ENCODE measurements at places on chromosomes 3 and 15.

DNA sequence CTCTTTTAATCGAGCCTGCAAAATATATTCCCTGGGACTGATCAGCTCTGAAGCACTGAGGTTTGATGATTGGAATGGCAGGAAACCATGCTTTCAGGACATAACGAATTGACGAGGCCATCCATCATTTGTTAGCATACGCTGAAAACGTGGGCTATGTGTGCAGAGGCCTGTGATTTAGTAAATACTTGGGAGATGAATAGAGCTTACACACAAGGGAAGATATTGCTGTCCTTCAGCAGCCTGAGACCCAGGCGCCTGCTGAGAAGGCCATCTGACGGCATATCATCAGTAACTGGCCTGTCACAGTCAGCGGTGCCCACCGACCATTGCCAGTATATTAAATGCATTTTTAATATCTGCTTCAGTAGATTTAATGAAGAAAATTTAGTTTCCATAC is 16.2 kb downstream of the CDIN1 start:
- DNase-seq: no peak

DNA sequence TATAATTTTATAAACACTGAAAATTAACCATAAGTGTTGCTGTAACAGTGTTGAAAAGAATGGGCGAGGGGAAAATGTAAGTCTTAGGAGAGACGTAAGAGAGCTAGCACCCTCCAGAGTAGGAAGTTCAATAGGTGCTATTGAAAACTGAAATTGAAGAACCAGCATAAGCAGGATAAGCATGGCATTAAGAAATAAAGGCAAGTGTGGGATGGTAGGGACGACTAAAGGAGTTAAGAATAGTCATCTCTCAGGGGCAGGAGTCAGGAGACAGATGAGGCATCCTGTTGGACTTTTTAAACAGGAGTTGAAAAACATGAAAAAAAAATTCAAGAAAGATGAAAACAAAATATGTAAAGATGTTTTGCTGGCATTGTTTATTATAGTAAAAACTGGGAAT is 43.5 kb downstream of the ABHD2 start:
- no peak for DNase-seq

GRCh38 chr15:73870700-73871408 is 2.5 kb upstream of the TBC1D21 start:
- DNase-seq: peak; percentile 17

- DNase-seq: no peak
Observed at GRCh38 chr3:111732252-111732879, 126.7 kb upstream of the PHLDB2 start.

DNA sequence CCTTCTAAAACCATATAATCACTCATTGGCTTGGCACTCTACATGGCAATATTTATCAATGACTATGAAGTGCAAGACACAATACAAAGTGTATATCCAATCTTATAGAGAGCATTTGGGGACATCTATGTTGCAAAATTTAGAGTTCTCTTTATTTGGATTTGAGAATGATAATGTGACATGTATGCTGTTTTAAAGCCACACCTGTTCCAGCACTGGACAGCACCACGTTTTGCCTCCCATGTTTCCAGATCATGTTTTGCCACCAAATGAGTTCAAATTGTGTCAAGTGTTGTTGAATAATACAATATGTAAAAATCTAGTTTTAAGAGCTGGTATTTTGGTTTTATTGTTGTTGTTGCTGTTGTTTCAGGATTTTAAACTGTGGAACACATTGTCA is 33.3 kb upstream of the GOLGA8A start:
- no peak for DNase-seq

DNA sequence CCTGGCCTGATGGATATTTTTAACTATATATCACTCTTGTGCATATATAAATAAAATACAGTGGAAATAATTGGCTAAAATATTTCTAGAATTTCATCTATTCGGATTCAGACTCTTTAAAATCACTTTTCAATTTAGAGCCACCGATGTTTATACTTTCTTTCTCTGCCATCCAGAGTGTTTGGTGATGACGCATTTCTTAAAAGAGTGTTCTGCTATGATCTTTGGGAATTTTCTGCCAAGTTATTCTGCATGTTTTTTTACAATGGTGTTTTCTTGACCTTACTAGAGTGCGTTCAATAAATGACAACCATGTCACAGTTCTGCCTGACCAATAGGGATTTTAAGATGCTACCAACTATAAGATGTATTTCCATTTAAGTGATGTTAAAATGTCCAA is 30.2 kb downstream of the PPP2R3A start:
- no peak for DNase-seq

DNA sequence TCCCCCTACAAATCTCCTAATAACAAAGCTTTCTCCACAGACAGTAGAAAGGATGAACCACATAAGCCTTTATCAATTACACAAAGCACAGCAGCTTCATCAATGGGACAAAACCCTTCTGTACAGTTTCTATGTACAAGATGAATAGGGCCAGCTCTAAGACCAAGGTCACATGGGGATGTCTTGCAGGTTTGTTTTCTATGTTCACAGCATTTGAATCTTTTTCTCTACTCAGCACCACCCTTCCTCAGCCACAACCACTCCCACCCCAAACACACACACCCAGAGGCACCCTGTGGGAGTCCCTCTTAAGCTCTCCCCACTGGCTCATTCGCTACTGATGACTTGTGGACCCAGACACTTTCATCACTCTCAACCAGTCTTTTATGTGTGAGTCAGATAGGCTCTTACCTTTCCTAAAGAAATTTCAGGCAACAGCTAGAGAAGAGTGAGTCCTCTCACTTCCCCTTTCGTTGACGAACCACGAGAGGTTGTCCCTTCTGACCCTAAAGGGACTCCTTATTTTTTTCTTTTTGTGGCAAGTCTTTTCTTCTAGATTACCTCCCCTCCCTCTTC is 57.9 kb downstream of the ARHGAP31 start:
- no peak for DNase-seq

- no peak for DNase-seq
Observed at GRCh38 chr3:120634539-120634938, 38.4 kb downstream of the NDUFB4 start.

DNA sequence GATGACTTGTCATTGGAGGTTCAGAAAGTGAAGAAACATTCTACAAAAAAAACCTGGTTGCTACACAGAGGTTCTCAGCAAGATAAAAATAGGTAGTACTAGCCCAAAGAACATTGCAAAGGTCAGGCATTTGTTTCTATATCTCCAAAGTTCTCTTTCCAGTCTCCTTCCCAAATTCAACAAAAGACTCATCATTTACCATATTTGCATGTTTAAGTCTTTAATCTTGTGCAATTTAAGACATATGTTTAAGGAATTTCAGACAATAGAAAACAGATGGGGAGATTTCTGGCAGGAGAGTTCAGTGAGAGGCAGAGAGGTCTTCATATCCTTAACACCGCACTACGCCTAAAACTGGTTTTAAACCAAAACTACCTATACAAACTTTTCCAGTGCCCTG is 173.8 kb upstream of the THBS1 start:
- DNase-seq: no peak

- DNase-seq: no peak
Observed at GRCh38 chr3:113743006-113743630, 2.9 kb downstream of the NAA50 start.

- DNase-seq: no peak
Observed at GRCh38 chr15:68415501-68416157, 16.3 kb downstream of the ITGA11 start.

GRCh38 chr15:82833362-82833682 is 23.9 kb downstream of the WHAMM start:
- DNase-seq: no peak

- no peak for DNase-seq
Observed at GRCh38 chr3:129522953-129523352, 5.5 kb upstream of the RHO start.

DNA sequence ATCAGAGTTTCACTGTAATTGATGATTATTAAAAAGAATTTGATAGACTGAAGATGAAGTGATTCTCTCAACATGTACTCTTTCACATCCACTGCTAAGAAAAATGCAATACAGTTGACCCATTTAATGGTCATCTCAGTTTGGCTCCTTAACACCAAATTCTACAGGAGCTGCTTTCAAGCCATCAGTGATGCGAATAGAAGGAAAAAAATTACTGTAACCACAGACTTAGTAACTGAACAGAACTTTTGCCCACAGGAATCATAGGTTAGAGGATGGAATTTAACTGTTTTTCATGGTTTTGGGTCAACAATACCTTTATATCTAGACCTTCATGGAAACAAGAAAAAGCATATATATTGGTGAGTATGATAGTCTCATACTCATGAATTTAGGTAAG is 633.5 kb downstream of the CADM2 start:
- no peak for DNase-seq

DNA sequence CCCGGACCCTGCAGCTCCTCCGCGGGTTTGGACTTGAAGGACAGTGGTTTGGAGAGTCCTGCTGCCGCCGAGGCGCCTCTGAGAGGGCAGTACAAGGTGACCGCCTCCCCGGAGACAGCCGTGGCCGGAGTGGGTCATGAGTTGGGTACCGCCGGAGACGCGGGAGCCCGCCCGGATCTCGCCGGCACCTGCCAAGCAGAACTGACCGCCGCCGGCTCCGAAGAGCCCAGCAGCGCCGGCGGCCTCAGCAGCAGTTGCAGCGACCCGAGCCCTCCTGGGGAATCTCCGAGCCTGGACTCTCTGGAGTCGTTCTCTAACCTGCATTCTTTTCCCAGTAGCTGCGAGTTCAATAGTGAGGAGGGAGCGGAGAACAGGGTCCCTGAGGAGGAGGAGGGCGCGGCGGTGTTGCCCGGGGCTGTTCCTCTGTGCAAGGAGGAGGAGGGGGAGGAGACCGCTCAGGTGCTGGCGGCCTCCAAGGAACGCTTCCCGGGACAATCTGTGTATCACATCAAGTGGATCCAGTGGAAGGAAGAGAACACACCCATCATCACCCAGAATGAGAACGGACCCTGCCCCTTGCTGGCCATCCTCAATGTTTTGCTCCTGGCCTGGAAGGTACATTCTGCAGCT is 634 bp downstream of the MINDY2 start:
- peak; percentile 22 for DNase-seq

DNA sequence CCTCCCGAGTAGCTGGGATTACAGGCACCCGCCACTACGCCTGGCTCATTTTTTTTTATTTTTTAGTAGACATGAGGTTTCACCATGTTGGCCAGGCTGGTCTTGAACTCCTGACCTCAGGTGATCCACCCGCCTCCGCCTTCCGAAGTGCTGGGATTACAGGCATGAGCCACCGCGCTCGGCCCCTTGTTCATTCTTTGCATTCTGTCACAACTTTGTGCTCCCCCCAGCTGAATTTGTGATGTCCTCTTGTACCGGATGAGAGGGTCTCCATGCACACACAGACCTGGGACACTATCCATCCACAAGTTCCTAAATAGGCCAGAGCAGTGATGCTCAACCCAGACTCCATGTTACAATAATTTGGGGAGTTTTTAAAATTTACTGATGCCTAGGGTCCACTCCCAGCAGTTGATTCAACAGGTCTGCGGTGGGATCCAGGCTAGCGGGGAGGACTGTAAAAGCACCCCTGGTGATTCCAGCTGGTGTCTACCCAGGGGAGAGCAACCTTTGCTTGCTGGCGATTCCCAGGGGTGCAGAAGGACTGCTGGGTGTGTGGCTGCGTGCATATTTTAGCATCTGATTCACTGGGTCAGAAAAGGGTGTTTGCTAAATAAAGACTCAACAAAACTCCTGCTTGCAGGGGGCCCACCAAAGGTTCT is 1.0 kb downstream of the RASSF1 start:
- no peak for DNase-seq

Data from DMS79 treated with DMSO at 0.1 percent for 48 hours (cell line).